ENCODE measurements at places on chromosomes 2 and 18. TPM values are rescaled to one million over a fixed set of nuclear protein-coding genes. Genes with fewer than 3 reads are reported as not detected.

GRCh38 chr18:44153981-44154380 is 526.7 kb upstream of the SETBP1 start:
- no peaks in the 10 kb centered on the region for H3K36me3 ChIP-seq
- H3K27ac ChIP-seq, result no peak overlapping the region
- no peak overlapping the region for H3K4me3 ChIP-seq
- H3K27me3 ChIP-seq, result no peaks in the 10 kb centered on the region
- DNase-seq, result no peak

GRCh38 chr2:160324161-160324800 is 124.2 kb upstream of the ITGB6 start:
- DNase-seq, result peak; percentile 21
- no peak overlapping the region for H3K27ac ChIP-seq
- no peaks in the 10 kb centered on the region for H3K36me3 ChIP-seq
- no peak overlapping the region for H3K4me3 ChIP-seq
- no peaks in the 10 kb centered on the region for H3K27me3 ChIP-seq

DNA sequence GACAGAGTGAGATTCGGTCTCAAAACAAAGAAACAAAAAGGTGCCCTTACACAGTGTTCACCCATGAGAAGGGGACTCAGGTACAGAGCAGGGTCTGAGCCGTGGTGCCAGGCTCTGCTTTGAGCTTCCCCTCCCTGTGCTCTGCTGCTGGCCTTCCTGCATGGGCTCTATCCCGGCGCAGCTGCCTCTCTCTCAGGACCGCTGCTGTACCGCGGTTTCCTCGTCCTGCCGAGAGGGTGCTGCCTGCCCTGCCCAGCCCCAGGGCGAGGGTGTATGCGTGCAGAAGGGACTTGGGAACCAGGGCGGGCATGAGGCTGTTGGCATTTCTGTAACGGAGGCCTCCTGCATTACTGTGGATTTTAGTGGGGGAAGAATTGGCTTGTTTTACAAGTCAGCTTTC is 30.1 kb downstream of the SH3RF3 start:
- H3K36me3 ChIP-seq, result no peaks in the 10 kb centered on the region
- H3K4me3 ChIP-seq, result no peak overlapping the region
- H3K4me1 ChIP-seq, result no peaks in the 10 kb centered on the region
- no peak overlapping the region for H3K27ac ChIP-seq

GRCh38 chr2:172693037-172693436 is 42.6 kb upstream of the RAPGEF4 start:
- no peak overlapping the region for H3K4me3 ChIP-seq
- no peaks in the 10 kb centered on the region for H3K36me3 ChIP-seq
- no peak for DNase-seq

The SOWAHC gene
- polyA plus RNA-seq, result not detected

GRCh38 chr2:213627835-213628460 is 343.7 kb downstream of the SPAG16 start:
- no peak overlapping the region for H3K4me3 ChIP-seq
- no peak for DNase-seq
- H3K27ac ChIP-seq, result no peak overlapping the region
- H3K36me3 ChIP-seq, result no peaks in the 10 kb centered on the region

DNA sequence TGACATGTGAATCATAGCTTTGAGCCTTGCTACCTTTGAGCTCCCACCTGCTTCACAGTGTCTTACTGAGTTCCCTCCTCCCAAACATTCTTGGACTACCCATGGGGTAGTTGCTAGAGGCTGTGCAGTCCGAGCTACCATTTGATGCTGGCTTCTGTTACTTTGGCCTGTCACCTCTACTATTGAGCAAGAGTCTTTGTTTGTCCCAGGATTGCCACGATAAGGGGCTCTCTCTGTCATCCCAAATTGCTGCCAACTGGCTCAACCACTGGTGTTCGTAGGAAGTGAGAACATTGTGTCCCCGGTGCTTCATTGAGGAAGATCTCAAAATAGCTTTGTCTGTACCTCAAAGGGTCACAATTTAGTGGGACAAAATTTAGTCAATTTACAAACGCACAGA is 59.1 kb upstream of the PAX8 start:
- no peaks in the 10 kb centered on the region for H3K4me1 ChIP-seq
- no peaks in the 10 kb centered on the region for H3K36me3 ChIP-seq
- peaks cover 7% of the 10 kb centered on the region for H3K27me3 ChIP-seq
- H3K4me3 ChIP-seq, result no peak overlapping the region
- DNase-seq, result no peak

GRCh38 chr2:55204950-55205349 is 27.1 kb downstream of the CLHC1 start:
- no peak overlapping the region for H3K4me3 ChIP-seq
- H3K27me3 ChIP-seq, result peaks cover 3% of the 10 kb centered on the region
- no peak for DNase-seq
- H3K27ac ChIP-seq, result no peak overlapping the region

GRCh38 chr2:38281095-38281742 is 95.9 kb downstream of the ATL2 start:
- no peaks in the 10 kb centered on the region for H3K36me3 ChIP-seq
- no peak overlapping the region for H3K4me3 ChIP-seq
- DNase-seq, result no peak
- H3K27me3 ChIP-seq, result no peaks in the 10 kb centered on the region
- H3K4me1 ChIP-seq, result no peaks in the 10 kb centered on the region

The VWA3B gene
- polyA plus RNA-seq, result not detected

The MC2R gene
- not detected for polyA plus RNA-seq

DNA sequence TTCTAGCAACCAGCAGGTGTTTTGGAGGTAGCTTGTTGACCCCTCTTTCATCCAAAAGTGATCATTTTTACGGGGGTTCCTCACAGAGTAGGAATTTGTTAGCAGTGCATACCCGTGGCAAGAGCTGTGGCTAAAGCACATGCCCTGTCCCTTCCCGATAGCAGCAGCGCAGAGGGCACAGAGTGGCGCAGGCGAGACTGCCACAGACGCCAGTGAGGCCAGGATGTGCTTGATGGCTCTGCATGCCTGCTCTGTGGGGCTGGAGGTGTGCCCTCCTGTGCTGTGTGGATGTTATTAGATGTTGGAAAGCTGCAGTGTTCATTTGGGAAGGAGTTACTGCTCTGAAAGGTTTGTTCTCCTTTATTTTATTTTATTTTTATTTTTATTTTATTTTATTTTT is 153.6 kb downstream of the FAM210A start:
- H3K4me3 ChIP-seq, result no peak overlapping the region
- H3K27me3 ChIP-seq, result peaks cover 1% of the 10 kb centered on the region
- H3K36me3 ChIP-seq, result no peaks in the 10 kb centered on the region
- H3K27ac ChIP-seq, result no peak overlapping the region
- H3K4me1 ChIP-seq, result peaks cover 34% of the 10 kb centered on the region
- DNase-seq, result no peak

- no peaks in the 10 kb centered on the region for H3K27me3 ChIP-seq
- H3K4me1 ChIP-seq, result no peaks in the 10 kb centered on the region
- H3K4me3 ChIP-seq, result no peak overlapping the region
- no peaks in the 10 kb centered on the region for H3K36me3 ChIP-seq
- H3K27ac ChIP-seq, result no peak overlapping the region
- DNase-seq, result no peak
These were observed 136.2 kb upstream of the CDCA7 start for GRCh38 chr2:173218326-173219056.

- peak overlapping the region; percentile 30 for H3K4me3 ChIP-seq
- no peak for DNase-seq
- no peaks in the 10 kb centered on the region for H3K27me3 ChIP-seq
- peak overlapping the region; percentile 39 for H3K27ac ChIP-seq
- peaks cover 36% of the 10 kb centered on the region for H3K4me1 ChIP-seq
- peaks cover 36% of the 10 kb centered on the region for H3K36me3 ChIP-seq
These were observed 49.2 kb upstream of the ASPRV1 start for GRCh38 chr2:70010576-70011111.

DNA sequence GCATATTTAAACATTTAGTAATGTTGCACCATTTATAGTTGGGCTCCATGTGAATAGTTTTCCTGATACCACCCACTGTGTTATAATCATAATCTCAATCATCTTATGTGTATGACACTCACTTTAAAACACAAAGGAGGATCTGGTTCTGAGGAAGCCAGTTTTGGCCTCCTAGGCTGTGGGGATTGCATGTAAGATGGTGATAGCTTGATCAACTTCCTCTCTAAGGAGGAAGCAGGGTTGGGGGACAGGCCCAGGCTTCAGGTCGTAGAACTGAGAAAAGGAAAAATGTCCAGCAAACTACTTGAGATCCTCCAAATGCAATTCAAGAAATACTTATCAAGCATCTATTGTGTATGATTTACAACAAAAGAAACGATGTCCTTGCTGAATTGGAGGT is 4.9 kb upstream of the PPM1B start:
- H3K4me3 ChIP-seq, result no peak overlapping the region
- no peak for DNase-seq
- H3K27me3 ChIP-seq, result peaks cover 9% of the 10 kb centered on the region

The GKN2 gene
- polyA plus RNA-seq, result not detected

The CGREF1 gene
- polyA plus RNA-seq, result not detected

- no peak overlapping the region for H3K4me3 ChIP-seq
- H3K4me1 ChIP-seq, result no peaks in the 10 kb centered on the region
- no peak for DNase-seq
- H3K36me3 ChIP-seq, result no peaks in the 10 kb centered on the region
- H3K27me3 ChIP-seq, result no peaks in the 10 kb centered on the region
These were observed 52.3 kb downstream of the PIEZO2 start for GRCh38 chr18:11096839-11097750.

The STK11IP gene
- 12.6 TPM for polyA plus RNA-seq

GRCh38 chr2:121382744-121383143 is 97.7 kb upstream of the TFCP2L1 start:
- DNase-seq, result no peak
- H3K27me3 ChIP-seq, result no peaks in the 10 kb centered on the region
- no peaks in the 10 kb centered on the region for H3K4me1 ChIP-seq
- peak overlapping the region; percentile 36 for H3K27ac ChIP-seq
- no peak overlapping the region for H3K4me3 ChIP-seq

DNA sequence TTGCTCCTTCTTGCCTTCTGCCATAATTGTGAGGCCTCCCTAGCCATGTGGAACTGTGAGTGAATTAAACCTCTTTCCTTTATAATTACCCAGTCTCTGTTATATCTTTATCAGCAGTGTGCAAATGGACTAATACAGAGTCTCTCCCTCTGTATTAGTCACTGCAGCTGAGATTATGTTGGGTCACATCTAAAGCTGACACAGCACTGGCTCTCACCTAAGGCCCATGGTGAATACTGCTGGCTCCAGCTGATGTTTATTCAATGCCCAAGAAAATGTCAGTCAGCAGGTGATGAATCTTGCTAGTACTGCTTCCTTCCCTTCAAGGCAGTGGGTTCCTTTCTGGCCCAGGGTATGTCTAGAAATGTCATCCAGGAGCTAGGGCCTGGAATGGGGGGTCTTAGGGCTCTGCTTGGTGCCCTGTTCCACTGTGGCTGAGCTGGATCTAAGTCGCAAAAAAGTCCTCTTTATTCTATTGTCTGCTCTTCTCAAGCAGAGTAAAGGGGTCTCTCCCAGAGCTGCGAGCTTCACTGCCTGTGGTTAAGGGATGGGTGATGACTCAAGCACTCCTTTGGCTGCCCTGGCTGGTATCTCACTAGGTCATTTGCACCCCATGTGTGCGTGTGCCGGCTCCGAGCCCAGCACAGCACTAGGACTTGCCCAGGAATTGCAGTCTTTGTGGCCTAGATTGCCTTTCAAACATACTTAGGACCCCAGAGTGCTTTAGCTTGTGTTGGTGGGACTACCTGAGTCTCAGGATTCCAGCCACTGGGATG is 29.9 kb downstream of the PPP1R1C start:
- H3K27me3 ChIP-seq, result peaks cover 2% of the 10 kb centered on the region
- H3K4me1 ChIP-seq, result no peaks in the 10 kb centered on the region
- H3K4me3 ChIP-seq, result no peak overlapping the region
- DNase-seq, result no peak

The RNF125 gene
- 73.0 TPM for polyA plus RNA-seq

GRCh38 chr18:3594760-3595368 is 144.9 kb downstream of the TGIF1 start:
- peak overlapping the region; percentile 99 for H3K4me3 ChIP-seq
- peak overlapping the region; percentile 98 for H3K27ac ChIP-seq

- DNase-seq, result no peak
- H3K4me3 ChIP-seq, result no peak overlapping the region
- no peaks in the 10 kb centered on the region for H3K36me3 ChIP-seq
These were observed 294.3 kb upstream of the KCNH7 start for GRCh38 chr2:163132850-163133249.

GRCh38 chr2:219524817-219525216 is 10.5 kb downstream of the ASIC4 start:
- H3K4me1 ChIP-seq, result no peaks in the 10 kb centered on the region
- DNase-seq, result no peak
- H3K27me3 ChIP-seq, result peaks cover 23% of the 10 kb centered on the region

The TUBA3E gene
- not detected for polyA plus RNA-seq

The SMAD4 gene
- polyA plus RNA-seq, result 39.0 TPM

DNA sequence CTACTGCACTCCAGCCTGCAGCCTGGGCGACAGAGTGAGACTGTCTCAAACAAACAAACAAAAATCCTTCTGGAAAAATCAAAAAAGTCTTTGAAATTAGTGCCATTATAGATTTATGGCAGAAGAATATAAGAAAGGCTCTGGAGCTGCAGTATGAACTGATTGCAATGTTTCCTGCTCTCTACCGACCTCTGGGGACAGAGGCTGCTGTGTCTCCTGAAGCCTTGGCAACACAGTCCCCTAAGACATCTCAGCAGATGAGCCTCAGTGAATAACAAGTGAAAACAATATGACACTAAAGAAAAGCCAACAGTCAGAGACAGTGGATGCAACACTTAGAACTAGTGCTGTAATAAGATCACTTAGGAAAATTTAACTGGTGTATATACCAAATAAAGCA is 494.9 kb upstream of the LRATD1 start:
- H3K4me1 ChIP-seq, result no peaks in the 10 kb centered on the region
- H3K27me3 ChIP-seq, result no peaks in the 10 kb centered on the region
- H3K4me3 ChIP-seq, result no peak overlapping the region
- no peak for DNase-seq
- no peak overlapping the region for H3K27ac ChIP-seq
- H3K36me3 ChIP-seq, result no peaks in the 10 kb centered on the region

The CNOT9 gene
- 17.7 TPM for polyA plus RNA-seq

DNA sequence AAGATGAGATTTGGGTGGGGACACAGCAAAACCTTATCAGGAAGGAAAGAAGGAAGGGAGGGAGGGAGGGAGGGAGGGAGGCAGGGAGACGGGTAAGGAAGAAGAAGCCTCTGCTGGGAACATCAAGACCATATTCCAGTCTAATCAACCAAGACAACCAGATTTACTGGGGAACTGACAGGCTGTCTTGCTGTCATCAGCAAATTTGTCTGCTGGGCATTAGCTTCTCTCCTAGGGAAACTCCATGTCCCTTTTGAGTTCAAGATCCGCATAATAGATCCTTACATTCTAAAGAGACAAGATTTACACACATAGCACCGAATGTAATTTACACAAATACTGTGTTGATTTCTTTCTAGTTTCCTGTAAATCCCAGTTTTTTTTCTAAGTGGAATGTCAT is 1618.9 kb upstream of the ZEB2 start:
- H3K36me3 ChIP-seq, result no peaks in the 10 kb centered on the region
- no peaks in the 10 kb centered on the region for H3K4me1 ChIP-seq
- H3K27me3 ChIP-seq, result no peaks in the 10 kb centered on the region

The CKAP2L gene
- not detected for polyA plus RNA-seq

The WDR35 gene
- polyA plus RNA-seq, result 2.4 TPM

The DSG1 gene
- not detected for polyA plus RNA-seq

The TGFA gene
- 2.6 TPM for polyA plus RNA-seq

Measured in immature natural killer cell (primary cell).